NCI-H446 (cell line): ENCODE measurements at places on chromosomes 1 and 21.

GRCh38 chr1:69090170-69090569 is 477.6 kb upstream of the LRRC7 start:
- DNase-seq, result no peak

GRCh38 chr1:173355281-173356031 is 121.7 kb upstream of the PRDX6 start:
- no peak for DNase-seq

- no peak for DNase-seq
These were observed 3.9 kb upstream of the EFNA1 start for GRCh38 chr1:155123801-155124200.

DNA sequence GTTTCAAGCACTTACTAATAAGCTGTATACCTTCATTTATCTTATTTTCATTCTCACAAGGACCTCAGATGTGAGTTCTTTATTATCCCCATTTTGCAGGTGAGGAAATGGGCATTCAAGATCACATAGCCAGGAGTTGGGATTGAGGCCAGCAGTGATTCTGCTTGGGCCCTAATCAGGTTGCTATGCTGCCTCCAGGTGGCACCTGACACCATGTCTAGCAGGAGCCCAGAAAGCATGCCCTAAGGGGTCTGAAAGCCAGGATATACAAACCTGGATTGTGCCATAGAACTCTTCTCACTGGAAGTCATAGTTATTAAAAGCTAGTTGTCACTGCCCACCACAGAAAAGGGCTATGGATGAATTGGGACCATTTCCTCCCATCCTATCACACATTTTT is 61.1 kb downstream of the FYB2 start:
- DNase-seq, result no peak

GRCh38 chr1:1048765-1049164 is 25.3 kb downstream of the RNF223 start:
- no peak for DNase-seq

GRCh38 chr21:19236209-19236608 is 832.6 kb upstream of the TMPRSS15 start:
- peak; percentile 83 for DNase-seq

GRCh38 chr1:32884726-32885125 is 1.6 kb upstream of the HPCA start:
- no peak for DNase-seq
